Common myeloid progenitor, CD34-positive (primary cell): ENCODE measurements at places on chromosomes 13 and 19.

GRCh38 chr13:66915596-66916185, 314.4 kb downstream of the PCDH9 start:
- DNase-seq, result no peak

GRCh38 chr19:38862321-38863059, 12.7 kb upstream of the HNRNPL start:
- DNase-seq, result peak; percentile 45

GRCh38 chr19:2811735-2812413, 7.8 kb upstream of the ZNF554 start:
- DNase-seq, result no peak

DNA sequence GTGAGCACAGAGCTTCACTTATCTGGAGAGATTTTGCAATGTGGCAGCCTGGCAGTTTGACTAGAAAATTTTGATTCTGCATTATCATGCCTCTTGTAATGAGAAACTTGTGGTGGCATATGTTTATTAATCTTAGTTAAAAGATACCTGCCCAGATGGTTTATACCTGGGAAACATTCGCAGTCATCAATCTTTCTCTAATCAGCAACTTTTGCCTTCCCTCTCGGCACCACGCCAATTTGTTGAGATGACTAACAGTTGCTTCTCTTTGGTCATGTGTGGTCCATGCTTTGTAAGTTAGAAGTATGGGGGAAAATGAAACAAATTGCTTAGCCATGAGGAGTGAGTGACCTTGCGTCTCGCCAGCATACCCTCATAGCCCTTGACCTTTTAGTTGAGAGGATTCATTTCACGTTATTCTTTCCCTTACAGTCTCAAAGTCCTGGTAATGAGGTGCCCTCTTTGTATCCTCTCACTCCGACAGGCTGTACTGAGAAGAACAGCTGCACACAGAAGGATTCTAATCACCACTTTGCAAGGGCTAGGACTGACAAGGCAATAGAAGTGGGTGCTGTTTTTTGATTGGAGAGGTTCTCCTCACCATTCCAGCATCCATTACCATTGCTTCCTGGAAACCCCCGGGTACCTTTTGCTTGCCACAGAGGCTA, 201.4 kb downstream of the OXGR1 start:
- DNase-seq, result no peak

- DNase-seq, result no peak
These were observed 2412.4 kb downstream of the PCDH9 start for GRCh38 chr13:64817691-64818090.

GRCh38 chr19:43798546-43799409, 3.5 kb downstream of the LYPD5 start:
- DNase-seq, result peak; percentile 27

GRCh38 chr19:3190470-3190770, 4.7 kb downstream of the NCLN start:
- DNase-seq, result no peak

DNA sequence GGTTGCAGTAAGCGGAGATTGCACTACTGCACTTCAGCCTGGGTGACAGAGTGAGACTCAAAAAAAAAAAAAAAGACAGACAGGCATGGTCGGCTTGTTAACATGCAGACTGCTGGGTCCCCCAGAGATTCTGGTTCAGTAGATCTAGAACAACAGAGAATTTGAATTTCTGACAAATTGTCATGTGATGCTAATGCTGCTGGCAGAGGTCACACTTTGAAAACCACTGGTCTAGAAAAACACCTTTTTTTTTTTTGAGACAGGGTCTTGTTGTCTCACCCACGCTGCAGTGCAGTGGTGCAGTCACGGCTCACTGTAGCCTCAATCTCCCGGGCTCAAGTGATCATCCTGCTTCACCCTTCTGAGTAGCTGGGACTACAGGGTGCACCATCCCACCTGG, 7.7 kb upstream of the LRFN3 start:
- no peak for DNase-seq

- DNase-seq, result peak; percentile 47
These were observed 8.7 kb upstream of the GALP start for GRCh38 chr19:56167064-56167578.

- DNase-seq, result no peak
These were observed 48.9 kb downstream of the ZNRF4 start for GRCh38 chr19:5504114-5504513.

- DNase-seq, result no peak
These were observed 126.3 kb downstream of the KCTD12 start for GRCh38 chr13:76759877-76760276.

GRCh38 chr13:99104396-99104795, 96.3 kb upstream of the UBAC2 start:
- no peak for DNase-seq

GRCh38 chr13:110380359-110381028, 73.4 kb downstream of the COL4A2 start:
- no peak for DNase-seq

- DNase-seq, result no peak
These were observed 59.5 kb upstream of the ADGRL1 start for GRCh38 chr19:14265290-14266036.
